ENCODE measurements at places on chromosomes 7 and 10.
A peak's percentile ranks its signal among the peaks of the same experiment; 100 is the strongest.

- DNase-seq, result no peak
These were observed 224.9 kb downstream of the SKIDA1 start for GRCh38 chr10:21300551-21300950.

DNA sequence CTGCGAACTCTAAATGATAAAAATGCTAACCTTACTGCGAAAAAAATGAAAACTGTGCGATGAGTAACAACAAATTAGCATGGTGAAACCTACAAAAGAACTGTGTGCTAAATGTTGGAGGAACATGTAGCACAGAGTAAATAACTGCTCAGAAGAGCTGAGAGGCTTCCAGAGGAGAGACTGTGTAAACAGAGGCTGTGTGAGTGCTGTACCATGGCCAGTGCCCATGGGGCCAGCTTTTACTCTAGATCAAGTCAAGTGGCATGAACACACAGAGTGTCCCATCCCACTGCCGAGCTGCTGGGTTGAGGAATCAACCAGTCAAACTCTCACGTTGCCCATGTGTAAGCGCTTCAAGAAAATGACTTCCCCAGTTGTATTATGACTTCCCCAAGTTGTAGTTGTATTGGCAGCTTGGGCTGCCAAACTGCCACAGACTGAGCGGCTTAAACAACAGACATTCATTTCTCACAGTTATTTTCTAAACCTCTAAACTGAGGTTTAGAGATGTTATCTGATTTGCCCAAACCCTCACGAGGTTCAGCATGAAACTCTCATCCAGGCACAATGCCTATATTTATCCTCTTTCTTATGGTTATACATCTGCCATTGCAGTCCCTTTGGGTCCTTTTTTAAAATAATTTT lies 270.7 kb downstream of the ABCA13 start:
- no peak for DNase-seq

DNA sequence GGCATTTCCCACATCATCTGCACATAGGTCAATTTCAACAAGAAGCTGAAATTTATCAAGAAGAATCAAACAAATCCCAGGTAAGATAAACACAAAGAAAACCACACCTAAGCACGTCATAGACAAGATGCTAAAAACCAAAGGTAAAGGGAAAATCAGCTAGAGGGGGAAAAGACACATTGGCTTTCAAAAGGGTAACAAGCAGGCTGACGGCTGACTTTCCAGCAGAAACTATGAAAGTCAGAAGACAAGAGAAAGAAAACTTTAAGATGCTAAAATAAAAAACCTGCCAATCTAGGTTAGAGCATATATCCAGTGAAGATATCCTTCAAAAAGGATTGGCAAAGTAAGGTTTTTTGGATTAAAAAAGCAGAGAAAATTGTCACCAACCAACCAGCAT lies 59.9 kb upstream of the RHEB start:
- DNase-seq, result no peak

DNA sequence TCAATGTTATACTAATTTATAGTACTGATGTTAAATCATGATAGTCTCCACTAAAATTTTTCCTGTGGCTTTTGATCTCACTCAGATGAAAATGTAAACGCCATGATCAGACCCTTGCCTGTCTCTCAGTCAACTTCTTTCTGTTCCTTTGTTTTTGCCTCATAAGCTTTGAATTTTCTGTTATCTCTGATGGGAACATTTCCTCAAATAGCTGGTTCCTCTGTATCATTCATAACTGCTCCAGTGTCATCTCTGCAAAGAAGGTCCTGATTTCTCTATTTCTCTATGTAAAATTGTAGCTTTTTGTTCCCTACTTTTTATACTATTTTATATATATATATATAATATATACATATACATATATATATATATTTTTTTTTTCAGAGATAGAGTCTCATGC lies 67.5 kb downstream of the GPR141 start:
- DNase-seq, result no peak

- DNase-seq, result no peak
These were observed 317.2 kb downstream of the BBS9 start for GRCh38 chr7:33446551-33446950.

DNA sequence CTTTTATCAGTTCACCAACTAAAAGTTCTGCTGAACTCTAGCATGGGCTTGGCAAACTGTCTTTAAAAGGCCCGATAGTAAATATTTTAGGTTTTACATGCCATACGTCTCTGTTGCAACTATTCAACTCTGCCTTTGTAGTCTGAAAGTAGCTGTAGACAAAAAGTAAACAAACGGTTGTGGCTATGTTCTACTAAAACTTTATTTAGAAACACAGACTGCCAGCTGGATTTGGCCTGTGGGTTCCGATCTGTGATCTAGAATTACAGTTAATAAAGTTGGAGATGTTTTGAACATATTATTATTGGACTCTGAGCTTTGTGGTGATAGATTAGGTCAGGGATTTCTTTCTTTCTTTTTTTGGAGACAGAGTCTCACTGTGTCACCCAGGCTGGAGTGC lies 33.1 kb downstream of the VPS50 start:
- DNase-seq, result no peak

- DNase-seq, result no peak
These were observed 2.1 kb upstream of the FLNC start for GRCh38 chr7:128827971-128828711.

DNA sequence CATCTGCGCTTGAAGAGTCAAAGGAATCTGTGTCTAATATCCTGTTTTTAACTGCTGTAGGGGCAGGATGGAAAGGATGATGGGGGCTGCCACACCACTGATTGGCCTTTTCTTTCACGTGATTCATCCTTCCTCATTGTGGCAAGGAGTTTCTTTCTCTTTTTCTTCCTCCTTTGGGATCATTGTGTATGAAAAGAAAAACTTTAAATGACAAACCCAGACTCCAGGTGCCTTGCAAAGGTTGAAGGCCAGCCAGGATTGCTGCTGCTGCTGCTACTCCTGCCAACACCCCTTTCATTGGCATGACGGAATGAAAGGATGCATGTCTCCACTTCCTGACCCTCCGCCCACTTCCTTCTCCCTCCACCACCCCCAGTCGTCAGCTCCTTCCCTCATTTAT lies 6.5 kb upstream of the OIT3 start:
- no peak for DNase-seq

GRCh38 chr7:43118313-43118712 lies 5.9 kb downstream of the HECW1 start:
- DNase-seq, result no peak

- DNase-seq, result no peak
These were observed 563.8 kb downstream of the PTPRN2 start for GRCh38 chr7:158023681-158024350.

DNA sequence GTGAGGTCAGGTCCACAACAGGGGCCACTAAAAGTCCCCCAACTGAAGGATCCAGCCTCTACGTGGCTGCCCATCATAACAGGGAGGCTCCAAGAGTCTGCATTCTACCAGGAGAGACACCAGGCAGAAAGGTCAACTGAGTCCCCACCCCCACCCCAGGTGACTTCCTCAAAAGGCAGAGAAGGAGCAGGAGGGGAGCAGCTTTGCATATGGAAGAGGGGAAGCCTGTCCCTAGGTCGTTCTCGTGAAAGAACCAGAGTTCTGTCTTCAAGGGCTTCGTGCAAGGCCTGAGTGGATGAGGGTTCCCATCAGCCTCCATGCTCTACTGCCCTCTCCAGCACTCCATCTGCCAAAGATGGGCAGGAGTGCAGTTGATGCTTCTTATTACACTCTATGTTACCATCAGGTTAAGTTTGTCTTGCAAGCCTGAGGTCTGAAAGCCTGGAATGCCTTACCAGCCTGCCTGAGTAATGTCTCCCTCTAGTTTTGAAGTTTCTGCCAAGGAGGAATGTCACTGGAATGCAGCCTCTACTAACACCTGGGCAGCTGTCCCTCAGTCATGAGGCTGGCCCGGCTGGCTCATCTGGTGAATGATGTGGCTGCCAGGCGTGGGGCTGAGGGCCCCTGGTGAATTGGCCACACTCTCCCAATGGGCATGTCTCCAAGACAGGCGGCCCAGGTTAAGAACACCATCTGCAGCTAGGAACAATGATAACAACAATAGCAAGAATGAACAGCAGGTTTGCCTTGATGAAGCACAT lies 54.3 kb upstream of the SMNDC1 start:
- no peak for DNase-seq

- DNase-seq, result no peak
These were observed 123.7 kb upstream of the FAM3C start for GRCh38 chr7:121519548-121520521.

DNA sequence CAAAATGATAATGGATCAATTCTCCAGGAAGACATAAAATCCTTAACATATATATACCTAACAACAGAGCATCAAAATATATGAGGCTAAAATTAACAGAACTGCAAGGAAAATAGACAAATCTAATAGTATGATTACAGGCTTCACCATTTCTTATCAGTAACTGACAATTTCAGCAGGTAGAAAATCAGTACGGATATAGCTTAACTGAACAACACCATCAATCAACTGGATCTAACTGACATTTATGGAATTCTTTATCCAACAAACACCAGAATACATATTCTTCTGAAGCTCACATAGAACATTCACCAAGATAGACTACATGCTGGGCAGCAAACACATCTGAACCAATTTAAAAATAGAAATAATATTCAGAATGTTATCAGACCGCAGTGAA lies 121.1 kb upstream of the CDC14C start:
- DNase-seq, result no peak

DNA sequence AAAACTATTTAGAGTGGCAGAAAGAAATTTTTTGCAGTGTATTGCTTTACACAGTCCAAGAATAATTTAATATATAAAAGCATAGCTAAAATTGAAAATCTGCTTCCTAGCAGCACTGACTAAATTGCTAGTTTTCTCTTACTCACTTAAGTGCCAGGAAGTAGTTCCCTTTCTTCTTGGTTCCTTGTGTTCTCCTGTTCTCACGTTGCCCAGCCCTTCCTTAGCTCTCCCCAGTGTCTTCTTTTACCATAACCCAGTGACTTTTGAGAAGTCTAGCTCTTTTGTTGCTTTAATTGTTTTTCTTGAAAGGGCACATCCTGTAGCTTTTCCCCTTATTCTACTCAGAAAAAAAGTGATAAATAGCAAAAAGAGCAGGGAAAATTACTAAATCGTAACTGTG lies 215.5 kb downstream of the THSD7A start:
- DNase-seq, result no peak

- no peak for DNase-seq
These were observed 180.5 kb downstream of the MAGI2 start for GRCh38 chr7:79272938-79273337.

DNA sequence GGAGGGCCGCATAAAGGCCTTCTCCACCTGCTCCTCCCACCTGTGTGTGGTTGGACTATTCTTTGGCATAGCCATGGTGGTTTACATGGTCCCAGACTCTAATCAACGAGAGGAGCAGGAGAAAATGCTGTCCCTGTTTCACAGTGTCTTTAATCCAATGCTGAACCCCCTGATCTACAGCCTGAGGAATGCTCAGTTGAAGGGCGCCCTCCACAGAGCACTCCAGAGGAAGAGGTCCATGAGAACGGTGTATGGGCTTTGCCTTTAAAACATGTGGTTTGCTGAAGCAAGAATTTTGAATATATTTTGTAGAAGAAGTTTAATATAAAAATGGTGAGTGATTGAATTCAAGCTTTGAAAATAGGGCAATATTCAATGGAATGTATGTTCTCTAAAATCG lies 889 bp downstream of the OR2A2 start:
- no peak for DNase-seq

GRCh38 chr10:105534086-105534485 lies 893.0 kb downstream of the SORCS3 start:
- DNase-seq, result no peak

- DNase-seq, result no peak
These were observed 41.9 kb downstream of the PRSS2 start for GRCh38 chr7:142812437-142813215.

- no peak for DNase-seq
These were observed 47.7 kb downstream of the ZCCHC24 start for GRCh38 chr10:79397575-79398303.

GRCh38 chr10:88080213-88080612 lies 216.8 kb downstream of the PTEN start:
- DNase-seq, result peak; percentile 54

- DNase-seq, result no peak
These were observed 7.7 kb downstream of the PNLIP start for GRCh38 chr10:116553378-116553980.

DNA sequence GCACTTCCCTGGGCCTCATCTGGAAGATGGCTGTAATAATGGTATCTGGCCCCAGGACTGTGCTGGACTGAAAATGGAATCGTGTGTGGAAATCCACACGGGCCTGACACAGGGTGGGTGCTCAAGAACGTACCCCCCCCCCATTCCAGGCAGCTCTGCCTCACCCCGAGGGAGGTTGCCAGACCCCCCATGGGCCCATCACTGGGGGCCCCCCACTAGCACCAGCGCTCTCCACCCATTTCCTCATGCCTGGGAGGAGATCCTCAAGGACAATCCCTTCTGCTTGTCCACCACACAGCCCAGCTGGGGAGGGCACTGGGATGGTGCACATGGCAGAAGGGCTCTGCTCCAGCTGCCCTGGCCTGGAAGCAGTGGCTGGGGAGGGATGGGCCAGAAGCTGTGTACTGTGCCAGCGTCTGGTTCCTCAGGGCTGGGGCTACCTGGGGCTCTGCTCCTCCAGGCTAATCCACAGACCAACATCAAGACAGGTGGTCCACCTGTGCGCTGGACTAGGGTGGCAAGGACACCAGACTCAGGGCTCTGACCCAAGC lies 55.4 kb downstream of the CAMK2B start:
- DNase-seq, result no peak

All from GM20000 (cell line).